ENCODE measurements at places on chromosomes 3 and 15.

GRCh38 chr3:39260957-39261356, 18.9 kb downstream of the CX3CR1 start:
- DNase-seq = peak; percentile 62

GRCh38 chr3:107650788-107651187, 128.0 kb downstream of the BBX start:
- no peak for DNase-seq

DNA sequence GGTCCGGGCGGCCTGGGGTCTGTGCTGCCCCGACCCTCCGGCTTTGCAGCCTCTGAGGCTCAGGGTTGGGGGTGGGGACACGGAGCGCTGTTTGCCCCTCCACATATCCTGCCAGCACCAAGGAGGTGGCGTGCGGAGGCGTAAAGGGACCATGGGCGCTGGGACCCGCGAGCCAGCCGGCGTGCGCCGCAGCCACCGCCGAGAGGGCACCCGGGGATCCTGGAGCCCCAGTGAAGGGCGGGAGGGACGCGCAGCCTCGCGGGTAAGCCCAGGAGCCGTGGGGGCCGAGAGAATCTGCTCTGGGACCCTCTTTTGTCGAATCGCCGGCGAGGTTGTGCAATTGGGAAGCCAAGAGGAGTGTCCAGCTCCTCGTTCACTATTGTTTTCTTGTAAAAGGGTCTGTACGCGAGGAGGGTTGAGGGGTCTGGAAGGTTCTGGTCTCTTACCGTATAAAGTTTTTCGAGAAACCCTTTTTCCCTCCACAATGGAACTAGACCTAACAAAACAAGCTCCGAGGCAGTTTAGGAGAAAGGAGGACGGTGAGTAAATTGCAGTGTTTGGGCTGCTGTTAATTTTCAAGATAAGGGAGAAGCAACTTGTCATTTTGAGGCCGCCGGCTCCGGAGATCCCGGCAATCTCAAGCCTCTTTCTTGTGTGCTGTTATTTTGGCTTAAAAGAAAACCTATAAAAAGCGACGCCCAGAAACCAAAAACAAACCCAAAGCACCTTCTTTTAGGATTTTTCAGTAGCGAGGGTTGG, 29.9 kb upstream of the ST3GAL6 start:
- peak; percentile 7 for DNase-seq

GRCh38 chr3:45555086-45555591, 39.4 kb upstream of the LIMD1 start:
- no peak for DNase-seq

DNA sequence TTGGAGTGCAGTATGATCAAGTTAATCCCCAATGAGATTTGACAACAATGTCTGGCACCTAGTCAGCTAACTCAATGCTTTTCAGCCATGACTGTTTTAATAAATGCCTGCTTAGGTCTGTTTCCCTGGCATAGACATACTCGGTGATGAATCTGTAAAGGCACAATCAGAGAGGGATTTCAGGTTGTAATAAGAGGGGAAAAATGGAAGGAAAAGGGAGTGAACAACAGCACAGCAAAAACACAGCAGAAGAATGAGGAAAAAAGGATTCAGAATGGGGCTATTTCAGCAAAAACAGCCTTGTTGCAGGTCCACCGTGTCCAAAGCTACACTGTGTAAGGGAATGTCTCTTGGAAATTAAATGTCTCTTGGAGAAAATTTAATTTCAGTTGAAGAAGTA, 19.3 kb upstream of the CHD2 start:
- no peak for DNase-seq
